ENCODE measurements at places on chromosomes 2 and 18. TPM values are rescaled to one million over a fixed set of nuclear protein-coding genes. Genes with fewer than 3 reads are reported as not detected.
A peak's percentile ranks its signal among the peaks of the same experiment; 100 is the strongest.

Gene TMEM178A
- polyA plus RNA-seq, result not detected

DNA sequence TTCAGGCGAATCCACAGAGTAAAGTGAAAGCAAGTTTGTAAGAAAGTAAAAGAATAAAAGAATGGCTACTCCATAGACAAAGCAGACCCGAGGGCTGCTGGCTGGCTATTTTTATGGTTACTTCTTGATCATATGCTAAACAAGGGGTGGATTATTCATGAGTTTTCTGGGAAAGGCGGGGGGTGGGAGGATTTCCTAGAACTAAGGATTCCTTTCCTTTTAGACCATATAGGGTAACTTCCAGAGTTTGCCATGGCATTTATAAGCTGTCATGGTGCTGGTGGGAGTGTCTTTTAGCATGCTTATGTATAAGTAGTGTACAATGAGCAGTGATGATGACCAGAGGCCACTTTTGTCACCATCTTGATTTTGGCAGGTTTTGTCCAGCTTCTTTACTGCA, 59.8 kb downstream of the SLC4A3 start:
- DNase-seq, result no peak

- DNase-seq, result no peak
These were observed 1.1 kb downstream of the FEV start for GRCh38 chr2:218983934-218984238.

GRCh38 chr18:54173980-54174630, 50.4 kb downstream of the MBD2 start:
- DNase-seq, result no peak

- no peak for DNase-seq
These were observed 5.8 kb upstream of the PAX8 start for GRCh38 chr2:113284476-113284875.

DNA sequence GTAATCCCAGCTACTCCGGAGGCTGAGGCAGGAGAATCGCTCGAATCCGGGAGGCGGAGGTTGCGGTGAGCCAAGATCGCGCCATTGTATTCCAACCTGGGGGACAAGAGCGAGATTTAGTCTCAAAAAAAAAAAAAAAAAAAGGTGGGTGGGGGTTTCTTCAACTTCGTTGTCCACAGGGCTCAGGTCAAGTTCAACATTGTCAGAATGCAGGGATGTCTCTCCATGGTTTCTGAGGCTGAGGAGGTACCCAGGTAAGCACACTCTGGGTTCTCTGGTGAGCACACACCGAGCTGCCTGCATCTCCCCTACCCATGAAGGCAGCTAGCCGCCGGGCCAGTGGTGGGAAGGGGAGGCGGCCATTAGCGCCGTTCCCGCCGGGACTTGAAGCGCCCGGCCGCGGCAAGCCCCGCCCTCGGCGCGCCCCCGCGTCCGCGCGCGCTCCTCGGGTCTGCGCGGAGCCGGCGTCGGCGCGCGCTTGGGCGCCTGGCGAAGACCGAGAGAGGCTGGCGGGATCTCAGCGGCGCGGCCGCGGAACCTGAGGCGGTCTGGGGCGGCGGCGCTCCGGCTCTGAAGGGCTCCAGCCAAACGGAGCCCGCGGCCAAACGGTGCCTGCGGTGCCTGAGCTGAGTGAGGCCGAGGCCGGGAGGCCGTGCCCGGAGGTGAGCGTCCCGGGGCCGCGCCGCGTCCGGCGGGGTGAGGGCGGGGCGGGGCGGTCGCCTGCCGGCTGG, at the start of gene UBXN2A:
Gene UBXN2A, plus strand, starts transcription at position 477 of the 731 bp plus-strand sequence. CDS start 17,852 bp downstream, outside the sequence.
- DNase-seq, result peak; percentile 67

- DNase-seq, result no peak
These were observed 948 bp upstream of the GATA6 start for GRCh38 chr18:22168360-22168921.

DNA sequence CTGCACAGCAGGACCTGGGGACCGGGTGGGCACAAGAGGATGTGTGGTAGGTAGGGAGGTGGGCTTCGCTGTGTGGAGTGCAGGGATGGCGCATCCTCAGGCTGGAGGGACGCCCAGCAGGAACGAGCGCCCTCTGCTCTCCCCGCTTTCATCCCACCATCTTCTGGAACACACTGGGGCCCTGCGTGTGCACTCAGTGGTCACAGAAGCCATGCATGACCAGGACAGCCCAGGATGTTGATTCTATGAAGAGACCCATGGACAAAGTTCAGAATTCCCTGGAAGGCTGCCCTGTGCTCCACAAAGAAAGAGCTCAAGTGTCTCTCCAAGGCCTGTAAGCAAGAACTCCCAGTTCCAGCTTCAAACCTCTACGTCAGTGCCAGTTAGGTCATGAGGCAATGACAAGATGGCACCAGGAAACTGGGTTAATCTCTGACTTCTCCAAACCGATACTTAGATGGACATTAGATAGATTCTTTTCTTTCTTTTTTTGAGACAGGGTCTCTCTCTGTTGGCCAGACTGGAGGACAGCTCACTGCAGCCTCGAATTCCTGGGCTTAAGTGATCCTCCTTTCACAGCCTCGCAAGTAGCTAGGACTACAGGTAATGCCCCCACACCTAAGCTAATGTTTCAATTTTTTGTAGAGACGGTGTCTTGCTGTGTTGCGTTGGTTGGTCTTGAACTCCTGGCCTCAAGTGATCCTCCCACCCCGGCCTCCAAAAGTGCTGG, 3.4 kb downstream of the SLC66A2 start:
- no peak for DNase-seq

DNA sequence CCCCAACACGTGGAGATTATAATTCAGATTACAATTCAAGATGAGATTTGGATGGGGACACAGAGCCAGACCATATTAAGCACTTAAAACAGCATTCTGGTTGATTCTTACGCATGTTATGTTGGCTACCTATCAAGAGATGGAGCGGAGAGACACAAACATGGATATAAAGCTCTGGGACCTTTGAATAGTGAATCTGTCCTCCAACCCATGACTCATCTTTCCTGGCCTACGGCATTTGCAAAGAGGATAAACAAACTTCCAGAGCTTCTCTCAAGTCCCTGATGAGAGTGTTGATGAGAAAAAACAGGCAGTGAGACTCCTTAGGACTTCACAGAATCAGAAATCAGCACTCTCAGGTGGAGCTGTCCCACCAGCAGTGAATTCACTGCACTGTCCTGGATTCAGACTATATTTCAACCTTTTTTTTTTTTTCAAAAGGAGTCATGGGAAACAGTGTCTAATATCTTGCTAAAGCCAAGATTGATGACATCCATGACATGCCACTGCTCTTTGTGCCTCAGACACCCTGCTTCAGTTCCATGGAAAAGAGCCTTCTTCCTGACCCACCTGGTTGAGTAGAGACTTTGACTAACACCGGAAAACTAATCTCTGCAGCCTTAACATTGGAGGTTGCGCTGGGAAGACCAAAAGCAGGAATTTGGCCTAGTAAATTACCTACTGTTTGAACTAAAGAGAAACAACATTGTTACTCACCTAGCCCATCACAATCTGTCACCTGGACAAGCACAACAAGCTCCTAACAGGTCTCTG, 62.1 kb upstream of the NPAS2 start:
- DNase-seq, result no peak

Gene LCT
- polyA plus RNA-seq, result not detected

DNA sequence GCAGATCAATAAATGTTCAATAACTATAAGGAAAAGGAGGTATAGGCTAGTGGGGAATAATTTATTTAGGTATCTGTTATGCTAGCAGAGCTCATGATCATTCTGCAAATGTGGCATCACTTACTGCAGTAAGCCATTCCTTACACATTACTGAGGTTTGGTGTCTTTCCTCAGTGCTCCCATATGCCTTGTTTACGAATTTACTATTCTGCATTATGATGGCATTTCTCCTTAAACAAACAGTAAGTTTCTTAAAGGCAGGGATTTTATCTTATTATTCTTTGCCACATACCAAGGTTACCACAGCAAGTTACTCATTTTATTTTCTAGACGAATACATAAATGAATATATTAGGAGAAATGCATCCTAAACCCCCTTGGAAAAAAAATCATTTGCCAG, 88.4 kb downstream of the DSEL start:
- no peak for DNase-seq

Gene MAPRE3
- 1.4 TPM for polyA plus RNA-seq

GRCh38 chr2:197423307-197423706, 11.5 kb downstream of the SF3B1 start:
- DNase-seq, result no peak

Gene INO80B
- polyA plus RNA-seq, result 8.2 TPM

Gene SLC30A3
- 0.13 TPM for polyA plus RNA-seq

- DNase-seq, result no peak
These were observed 195.5 kb downstream of the BCL11A start for GRCh38 chr2:60357996-60358395.

DNA sequence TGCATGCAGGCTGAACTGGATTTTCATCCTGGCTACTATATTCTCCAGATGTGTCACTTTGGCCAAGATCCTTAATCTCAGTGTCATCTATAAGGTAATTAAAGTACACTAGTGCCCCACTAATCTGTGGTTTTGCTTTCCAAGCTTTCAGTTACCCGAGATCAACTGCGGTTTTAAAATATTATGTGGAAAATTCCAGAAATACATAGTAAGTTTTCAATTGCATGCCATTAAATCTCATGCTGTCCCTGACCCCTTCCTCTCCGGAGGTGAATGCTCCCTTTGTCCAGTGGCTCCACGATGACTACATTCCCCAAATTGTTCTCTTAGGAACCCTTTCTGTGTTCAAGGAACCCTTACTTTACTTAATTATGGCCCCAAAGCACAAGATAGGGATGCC, 5.3 kb upstream of the TYMS start:
- DNase-seq, result no peak

- DNase-seq, result no peak
These were observed 15.5 kb downstream of the REG3G start for GRCh38 chr2:79041032-79041448.

GRCh38 chr2:48548840-48549239, 18.9 kb downstream of the STON1 start:
- DNase-seq, result no peak

Gene DDX18
- 43.8 TPM for polyA plus RNA-seq

GRCh38 chr2:151830961-151831360, 2.7 kb upstream of the ARL5A start:
- no peak for DNase-seq

DNA sequence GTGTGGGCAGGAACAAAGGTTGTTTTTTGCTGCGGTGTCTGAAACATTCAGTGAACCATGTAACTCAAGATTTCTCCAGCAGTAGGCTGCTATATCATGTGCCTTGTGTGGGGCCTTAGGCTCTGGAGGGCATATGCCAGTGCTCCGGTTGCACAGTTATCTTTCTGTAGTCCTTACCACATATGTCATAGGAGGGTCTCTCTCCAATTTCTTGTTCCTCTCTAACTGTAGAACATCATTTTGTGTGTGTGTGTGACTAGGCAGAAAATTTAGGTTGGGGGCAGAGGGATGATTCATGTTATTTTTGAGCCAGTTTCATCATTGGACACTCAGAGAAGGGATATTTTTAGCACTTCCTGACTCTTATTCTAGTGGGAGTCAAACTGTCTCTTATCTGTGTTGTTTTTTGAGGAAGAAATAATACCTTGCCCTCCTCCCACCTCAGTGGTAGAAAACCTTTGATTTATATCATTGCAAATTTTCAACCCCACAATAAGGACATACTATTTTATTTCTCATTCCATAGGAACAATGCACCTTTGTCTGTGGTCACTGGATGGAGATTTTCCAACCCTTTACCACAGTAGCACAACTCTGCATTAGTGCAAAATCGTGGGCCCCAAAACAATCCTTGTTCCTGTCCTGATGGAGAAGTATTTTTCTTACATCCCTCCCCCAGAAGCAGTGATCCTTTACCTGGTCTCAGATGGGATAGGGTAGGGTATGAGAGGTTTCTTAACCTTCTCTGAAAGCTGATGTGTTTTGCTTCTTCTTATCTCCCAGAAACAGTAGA, 113.9 kb downstream of the CCDC74A start:
- DNase-seq, result no peak

- DNase-seq, result no peak
These were observed 476.7 kb downstream of the EPHA4 start for GRCh38 chr2:221095356-221095755.

Gene MAP3K19
- polyA plus RNA-seq, result not detected

All from naive thymus-derived CD8-positive, alpha-beta T cell (primary cell).